ENCODE measurements at places on chromosomes 13 and 19.
A peak's percentile ranks its signal among the peaks of the same experiment; 100 is the strongest.

- no peak for DNase-seq
These were observed 1210.1 kb downstream of the DIAPH3 start for GRCh38 chr13:58953638-58954037.

DNA sequence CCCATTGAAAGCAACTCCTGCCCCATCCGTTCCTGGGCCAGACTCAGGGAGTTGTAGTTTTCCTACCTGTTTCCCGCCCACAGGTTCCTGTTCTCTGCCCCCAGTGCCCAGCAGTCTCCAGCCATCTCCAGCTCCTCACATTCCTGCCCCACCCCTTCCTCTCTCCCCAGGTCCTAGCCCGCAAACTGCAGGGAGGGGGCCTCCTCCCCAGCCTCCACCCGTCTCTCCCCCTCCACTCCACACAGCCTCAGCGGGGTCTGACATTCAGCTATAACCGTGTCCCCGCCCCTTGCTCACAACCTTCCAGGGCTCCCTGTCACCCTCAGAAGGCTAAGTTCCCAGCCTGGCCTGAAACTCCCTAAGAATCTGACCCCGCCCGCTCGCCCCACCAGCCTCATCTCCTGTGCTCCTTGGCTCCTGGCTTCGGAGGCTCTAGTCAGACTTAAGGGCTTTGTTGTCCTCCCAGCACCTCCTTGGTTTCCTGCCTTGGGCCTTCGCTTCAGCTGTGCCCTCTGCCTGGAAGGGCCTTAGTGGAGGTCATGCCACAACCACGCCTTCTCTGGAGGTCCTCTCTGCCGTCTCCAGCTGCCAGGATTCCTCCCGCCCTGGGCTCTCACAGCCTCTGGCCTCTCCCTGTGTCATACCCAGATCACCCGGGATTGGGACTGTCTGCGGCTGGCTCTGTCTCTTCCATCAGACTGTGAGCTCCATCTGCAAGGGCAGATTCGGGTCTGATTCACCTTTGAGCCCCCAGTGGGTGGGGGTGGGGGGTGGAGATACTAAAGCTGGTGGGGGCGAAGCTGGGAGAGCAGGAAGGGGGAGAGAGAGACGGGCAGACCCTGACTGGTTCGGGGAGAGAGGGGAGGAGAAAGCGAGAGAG is 5.1 kb upstream of the SPACA6 start:
- DNase-seq, result no peak

GRCh38 chr13:54185101-54185500 is 1156.5 kb downstream of the OLFM4 start:
- DNase-seq, result no peak

- DNase-seq, result no peak
These were observed 62.2 kb downstream of the DNAJC15 start for GRCh38 chr13:43085545-43085944.

DNA sequence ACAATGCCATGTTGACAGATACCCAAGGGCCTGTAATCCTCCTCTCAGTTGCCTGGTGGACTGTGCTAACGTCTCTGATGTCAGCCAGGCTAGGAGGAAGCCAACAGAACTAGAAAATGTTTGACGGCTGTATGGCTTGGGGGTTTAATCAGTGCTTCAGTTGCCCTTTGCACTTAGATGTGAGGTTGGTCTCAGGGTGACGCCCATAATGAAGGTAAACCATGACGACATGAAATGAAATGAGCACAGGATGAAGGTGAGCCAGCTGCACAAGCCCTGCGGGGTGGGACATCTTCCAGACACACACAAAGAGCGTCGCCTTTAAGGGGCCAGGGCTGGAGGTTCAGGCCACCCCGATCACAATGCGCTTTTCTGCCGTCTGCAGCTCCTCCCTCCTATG is 127.2 kb downstream of the CRYL1 start:
- no peak for DNase-seq

DNA sequence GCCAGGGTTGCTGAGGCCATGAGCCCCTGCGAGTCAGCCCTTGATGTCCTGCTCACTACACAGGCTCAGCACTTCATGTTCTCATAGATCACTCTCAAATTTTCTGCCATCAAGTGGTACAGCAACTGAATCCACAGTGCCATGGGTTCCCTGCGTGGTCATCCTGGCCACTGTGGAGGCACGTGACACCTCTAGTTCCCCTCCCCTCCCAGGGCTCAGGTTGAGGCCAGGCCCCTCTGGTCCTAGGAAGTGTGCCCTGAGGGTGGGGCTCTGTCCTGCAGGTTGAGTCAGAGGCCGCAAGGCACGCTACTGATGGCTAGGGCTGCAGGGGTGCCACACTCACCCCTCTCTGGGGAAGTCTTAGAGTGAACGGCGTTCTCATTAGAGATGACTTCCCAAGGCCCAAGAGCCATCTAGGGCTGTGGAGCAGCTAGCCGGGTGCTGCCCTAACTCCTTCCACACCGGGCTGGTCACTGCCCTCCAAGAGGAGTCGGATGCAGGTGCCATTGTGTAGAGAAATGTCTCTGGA is 39.8 kb upstream of the TPM4 start:
- no peak for DNase-seq

- no peak for DNase-seq
These were observed 85.3 kb upstream of the FRY start for GRCh38 chr13:31946091-31946770.

DNA sequence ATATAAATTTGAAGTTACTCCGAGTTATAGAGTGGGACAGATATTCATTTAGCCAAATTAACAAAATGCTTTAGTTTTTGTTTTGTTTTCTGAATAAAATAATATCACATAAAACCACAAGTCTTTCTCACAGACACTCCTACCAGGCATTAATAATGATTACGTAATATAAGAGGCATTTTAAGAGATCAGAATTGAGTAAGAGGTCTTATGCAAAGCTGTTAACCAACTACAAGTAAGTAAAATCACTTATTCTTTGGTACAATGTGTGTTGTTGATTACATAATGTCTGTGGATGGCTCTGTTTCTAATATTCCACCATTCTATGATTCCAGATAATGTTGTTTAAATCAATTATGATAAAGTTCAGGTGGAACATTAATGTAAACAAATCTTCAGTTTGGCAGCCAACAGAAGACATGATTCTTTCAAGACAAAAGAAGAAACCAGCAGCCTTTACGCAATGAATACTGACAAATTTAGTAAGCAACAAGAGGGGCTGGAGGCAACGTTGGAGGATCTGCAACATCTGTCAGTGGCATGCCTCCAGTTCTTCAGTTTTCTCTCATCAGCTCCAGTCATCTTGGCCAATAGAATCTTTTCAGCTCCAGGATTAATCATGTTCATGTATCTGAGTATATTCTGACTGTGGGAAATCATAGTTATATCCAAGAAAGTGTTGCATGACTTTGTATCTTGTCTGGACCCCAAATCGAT is 403.8 kb downstream of the SLITRK5 start:
- no peak for DNase-seq

DNA sequence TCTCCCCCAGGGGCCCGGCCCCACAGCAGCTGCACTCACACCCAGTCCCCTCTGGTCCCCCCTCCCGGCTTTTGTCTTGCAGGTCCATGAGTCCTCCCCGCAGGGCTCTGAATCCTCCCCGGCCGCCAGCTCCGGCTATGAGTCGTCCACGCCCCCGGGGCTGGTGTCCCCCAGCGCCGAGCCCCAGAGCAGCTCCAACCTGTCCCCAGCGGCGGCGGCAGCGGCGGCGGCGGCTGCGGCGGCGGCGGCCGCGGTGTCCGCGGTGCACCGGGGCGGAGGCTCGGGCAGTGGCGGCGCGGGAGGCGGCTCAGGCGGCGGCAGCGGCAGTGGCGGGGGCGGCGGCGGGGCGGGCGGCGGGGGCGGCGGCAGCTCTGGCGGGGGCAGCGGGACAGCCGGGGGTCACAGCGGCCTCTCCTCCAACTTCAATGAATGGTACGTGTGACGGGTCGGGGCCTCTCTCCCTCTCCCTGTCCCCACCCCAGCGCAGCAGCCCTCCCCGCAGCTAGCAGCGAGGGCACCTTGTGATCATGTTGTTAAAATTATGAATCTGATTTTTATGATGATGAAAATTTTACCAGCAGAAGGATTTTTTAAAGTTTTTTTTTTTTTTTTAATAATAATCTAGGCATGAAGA is 3.8 kb downstream of the ZIC2 start:
- no peak for DNase-seq

GRCh38 chr19:40921005-40921897 is 39.2 kb upstream of the CYP2A7 start:
- DNase-seq, result no peak

DNA sequence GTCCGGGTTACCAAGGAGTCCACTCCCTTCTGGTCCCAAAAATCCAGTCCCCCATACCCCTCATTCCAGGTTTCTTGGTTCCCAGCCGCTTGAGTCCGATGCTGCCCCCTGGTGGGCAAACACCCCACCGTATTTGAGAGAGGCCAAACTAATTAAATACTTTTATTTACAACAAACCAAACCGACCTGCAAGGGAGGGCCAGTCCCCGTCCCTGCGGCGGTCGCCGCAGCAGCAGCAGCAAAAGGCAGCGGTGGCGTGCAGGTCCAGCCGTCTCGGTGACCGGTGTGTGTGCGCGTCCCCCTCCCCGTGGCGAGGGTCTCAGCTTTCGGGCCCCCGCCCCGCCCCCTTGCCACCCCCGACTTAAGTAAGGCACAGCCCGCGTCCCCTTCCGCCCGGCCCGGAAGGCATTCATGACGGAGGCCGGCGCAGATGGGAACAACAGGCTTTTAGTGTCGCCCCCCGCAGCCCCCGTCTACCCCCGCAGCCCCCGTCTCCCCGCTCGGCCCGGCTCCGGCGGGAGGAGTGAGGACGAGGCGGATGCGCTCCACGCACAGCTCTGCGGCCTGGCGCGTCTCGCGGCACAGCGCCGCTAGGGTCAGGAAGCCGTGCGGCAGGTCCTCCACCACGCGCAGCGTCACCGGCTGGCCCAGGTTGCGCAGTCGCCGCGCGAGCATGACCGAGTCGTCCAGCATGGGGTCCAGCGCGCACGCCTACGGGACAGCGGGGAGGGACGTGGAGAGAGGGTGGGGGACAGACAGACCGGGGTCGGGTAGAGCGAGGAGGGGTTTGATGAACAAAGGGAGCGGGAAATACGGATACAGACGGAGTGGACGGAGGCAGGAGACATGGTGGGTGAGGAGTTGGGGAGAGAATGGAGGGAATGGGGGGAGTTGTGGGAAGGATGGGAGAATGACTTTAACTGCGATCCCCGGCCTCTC is 11.5 kb upstream of the CNFN start:
- peak; percentile 70 for DNase-seq

DNA sequence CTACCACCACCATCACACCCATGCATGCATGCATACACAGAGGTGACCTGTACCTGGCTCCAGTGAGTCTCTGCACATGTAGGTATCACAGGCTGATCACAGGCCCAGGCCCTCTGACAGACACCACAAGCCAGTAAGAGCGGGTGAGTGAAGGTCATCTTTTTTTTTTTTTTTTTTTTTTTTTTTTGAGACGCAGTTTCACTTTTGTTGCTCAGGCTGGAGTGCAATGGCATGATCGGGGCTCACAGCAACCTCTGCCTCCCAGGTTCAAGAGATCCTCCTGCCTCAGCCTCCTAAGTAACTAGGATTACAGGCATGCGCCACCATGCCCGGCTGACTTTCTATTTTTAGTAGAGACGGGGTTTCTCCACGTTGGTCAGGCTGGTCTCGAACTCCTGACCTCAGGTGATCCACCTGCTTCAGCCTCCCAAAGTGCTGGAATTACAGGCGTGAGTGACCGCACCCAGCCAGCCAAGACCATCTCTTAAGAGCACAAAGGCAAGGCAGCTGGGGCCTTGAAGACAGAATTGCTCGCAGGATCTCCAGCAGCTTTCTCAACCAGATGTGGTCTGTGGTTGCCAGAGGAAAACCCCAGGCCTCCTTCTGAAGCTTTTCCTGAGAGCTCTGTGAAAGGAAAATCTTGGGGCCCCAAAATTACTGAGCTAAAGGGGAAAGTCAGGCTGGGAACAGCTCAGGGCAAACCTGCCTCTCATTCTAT is 3.2 kb upstream of the NKG7 start:
- DNase-seq, result no peak

DNA sequence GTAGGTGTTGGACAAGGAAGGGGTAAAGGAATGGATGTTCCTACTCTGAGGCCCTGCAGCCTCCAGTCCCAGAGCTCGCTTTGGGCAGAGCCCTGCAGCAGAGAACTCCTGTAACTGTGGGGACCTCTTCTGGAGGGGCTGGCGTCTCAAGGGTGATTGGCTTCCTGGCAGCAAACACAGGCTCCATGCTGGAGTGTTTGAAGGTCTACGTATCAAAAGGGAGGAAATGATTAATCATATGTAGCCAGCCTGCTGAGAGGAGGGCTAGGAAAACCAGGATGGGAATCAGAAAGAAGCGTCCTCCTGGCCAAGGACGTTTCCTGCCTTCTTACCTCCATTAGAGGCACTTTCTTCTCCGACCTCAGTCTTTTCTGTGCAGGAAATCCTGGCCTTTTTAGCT is 208.5 kb downstream of the TSHZ3 start:
- no peak for DNase-seq

- no peak for DNase-seq
These were observed 126.0 kb downstream of the PCCA start for GRCh38 chr13:100214886-100215285.

GRCh38 chr13:45384474-45385174 is 33.5 kb downstream of the SLC25A30 start:
- DNase-seq, result no peak

DNA sequence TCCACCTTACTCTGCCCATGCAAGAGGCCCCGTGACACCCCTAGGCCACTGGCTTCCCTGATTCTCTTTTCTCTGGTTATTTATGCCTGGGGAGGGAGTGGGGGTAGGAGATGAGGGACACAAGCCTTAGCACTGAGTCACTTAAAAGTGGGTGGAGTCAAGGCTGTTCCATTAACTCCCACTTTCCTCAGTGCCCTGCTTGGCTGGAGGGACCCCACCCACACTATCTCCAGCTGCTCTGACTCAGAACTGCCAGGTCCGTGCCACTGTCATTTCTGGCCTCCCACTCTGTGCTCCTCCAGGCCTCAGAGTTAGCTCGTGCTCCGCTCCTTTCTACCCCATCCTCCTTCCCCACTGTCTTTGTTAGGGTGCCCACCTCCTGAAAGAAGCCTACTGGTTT is 113.4 kb upstream of the UQCRFS1 start:
- no peak for DNase-seq

DNA sequence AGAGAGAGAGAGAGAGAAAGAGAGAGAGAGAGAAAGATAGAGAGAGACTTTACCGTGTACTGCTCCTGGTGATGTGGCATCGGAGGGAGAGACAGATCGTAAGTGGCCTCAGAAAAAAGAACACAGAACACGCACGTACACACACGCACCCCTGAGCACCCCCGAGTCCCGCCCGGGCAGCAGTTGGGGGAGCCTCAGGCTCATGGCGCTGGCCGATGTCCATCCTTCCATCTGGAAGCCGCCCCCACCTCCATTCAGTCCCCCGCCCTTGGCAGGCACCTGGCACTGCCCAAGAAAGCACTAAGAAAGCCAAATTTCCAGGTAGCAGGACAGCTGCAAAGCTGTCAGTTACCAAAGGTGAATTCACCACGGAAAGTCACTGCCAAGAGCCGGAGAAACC is 116.9 kb downstream of the IER2 start:
- DNase-seq, result no peak

DNA sequence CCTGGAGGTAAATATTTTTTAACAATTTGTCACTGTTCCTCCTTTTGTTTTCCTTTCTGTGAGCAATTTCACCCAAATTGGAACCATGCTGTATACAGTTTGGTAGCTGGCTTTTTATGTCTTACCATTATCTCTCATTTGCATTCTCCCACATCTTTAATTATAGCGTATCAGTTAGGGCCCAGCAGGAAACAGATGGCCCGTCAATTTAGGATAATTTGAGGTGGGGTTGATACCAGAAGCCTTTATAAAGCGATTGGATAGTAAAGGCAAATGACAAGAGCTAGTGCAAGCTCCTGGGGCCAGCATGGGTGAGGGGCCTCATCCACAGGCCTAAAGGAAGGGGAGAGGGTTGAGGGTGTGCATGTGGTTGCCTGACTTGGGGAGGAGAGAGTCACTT is 3.8 kb upstream of the IFNL4 start:
- DNase-seq, result no peak

GRCh38 chr19:29450812-29451211 is 75.0 kb upstream of the VSTM2B start:
- DNase-seq, result no peak
